ENCODE measurements at places on chromosomes 1 and 21.
A peak's percentile ranks its signal among the peaks of the same experiment; 100 is the strongest.

- no peak overlapping the region for H3K27ac ChIP-seq
- no peaks in the 10 kb centered on the region for H3K27me3 ChIP-seq
- H3K4me3 ChIP-seq: no peak overlapping the region
- H3K4me1 ChIP-seq: no peaks in the 10 kb centered on the region
- no peak for DNase-seq
These were observed 140.2 kb upstream of the DNAH14 start for GRCh38 chr1:224789311-224789710.

DNA sequence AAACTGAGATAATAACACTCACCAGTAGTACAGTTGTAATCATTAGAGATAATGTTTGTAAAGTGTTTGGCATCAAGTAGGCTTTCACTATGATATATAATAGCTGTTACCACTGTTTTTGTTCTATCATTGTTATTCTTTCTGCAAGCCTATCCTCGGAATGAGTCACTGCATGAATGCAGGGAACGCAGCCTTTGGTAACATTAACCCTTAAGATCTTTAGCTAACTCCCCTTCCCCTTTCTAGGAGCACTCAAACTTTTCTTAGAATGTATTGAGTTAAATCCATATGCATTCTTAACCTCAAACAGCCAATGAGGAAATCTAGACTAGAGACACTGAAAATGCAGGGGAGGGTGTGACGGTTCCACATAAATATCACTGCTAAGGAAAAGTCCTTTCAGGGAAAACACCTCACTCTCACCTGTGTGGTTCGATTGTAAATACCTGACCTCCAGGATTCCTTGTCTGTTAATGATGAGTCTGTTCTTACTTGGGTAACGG, 467.3 kb downstream of the SETD4 start:
- no peak overlapping the region for H3K27ac ChIP-seq
- no peak overlapping the region for H3K4me3 ChIP-seq
- H3K4me1 ChIP-seq: no peaks in the 10 kb centered on the region
- H3K27me3 ChIP-seq: no peaks in the 10 kb centered on the region
- H3K36me3 ChIP-seq: no peaks in the 10 kb centered on the region
- no peak for DNase-seq

DNA sequence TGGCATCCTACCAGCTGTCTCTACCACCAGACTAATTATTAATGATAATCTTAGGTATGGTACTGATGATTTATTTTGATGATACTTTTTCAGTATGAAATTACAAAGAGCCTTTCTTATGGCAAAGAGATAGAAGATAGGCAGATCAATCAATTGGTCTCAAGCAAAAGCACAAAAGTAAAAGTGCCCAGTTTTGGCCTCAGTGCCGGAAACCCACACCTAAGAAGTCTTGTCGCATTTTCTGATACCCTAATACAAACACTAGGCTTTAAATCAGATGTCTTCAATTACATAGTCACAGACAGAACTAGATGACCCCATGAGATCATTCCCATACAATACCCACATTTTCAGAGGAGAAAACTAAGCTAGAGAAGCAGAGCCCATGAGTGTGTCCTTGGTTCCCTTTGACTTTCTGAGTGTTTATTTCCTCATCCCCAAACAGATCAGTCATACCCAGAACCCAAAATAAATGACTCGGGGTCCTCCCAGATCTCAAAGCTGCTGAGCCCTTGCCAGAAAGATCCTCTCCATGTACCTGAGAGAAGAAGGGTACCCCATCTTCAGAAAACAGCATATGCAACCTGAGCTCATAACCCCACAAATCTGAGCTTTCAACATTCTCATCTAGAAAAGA, 7.7 kb downstream of the ITPKB start:
- peaks cover 69% of the 10 kb centered on the region for H3K4me1 ChIP-seq
- no peak for DNase-seq
- peak overlapping the region; percentile 60 for H3K27ac ChIP-seq
- H3K27me3 ChIP-seq: no peaks in the 10 kb centered on the region
- H3K36me3 ChIP-seq: peaks cover 72% of the 10 kb centered on the region

DNA sequence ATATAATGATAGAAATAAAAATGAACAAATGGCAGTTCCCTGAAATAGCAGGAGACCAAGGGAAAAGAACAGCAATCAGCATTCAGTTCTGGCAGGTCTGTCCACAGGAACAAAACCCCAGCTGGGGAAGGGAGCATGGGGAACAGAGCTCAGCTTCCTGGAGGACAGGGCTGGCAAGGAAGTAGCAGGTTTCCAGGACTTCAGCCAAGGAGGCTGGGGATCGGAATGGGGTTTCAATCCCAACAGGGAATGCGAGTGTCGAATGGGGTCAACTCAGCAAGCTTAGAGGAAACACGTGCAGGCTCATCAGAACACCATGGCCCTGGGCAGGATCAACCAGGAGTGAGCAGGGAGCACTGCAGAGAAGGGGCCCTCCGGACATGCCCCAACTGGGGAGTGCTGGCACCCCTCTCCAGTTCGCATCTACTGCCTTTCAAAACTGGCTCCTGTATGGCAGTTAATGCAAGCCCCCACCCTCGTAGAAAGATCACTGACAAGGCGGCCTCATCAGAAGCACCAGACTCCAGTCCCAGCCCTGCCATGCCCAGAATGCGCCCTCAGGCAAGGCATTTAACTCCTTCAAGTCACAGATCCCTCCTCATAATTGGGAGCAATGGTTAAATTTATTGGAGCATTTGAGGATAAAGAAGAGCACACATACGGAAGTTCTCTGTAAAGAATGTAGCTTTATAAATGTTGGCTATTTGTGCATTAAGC, 72.4 kb downstream of the SEC16B start:
- H3K27me3 ChIP-seq: no peaks in the 10 kb centered on the region
- no peak overlapping the region for H3K4me3 ChIP-seq
- H3K36me3 ChIP-seq: no peaks in the 10 kb centered on the region
- H3K27ac ChIP-seq: no peak overlapping the region

DNA sequence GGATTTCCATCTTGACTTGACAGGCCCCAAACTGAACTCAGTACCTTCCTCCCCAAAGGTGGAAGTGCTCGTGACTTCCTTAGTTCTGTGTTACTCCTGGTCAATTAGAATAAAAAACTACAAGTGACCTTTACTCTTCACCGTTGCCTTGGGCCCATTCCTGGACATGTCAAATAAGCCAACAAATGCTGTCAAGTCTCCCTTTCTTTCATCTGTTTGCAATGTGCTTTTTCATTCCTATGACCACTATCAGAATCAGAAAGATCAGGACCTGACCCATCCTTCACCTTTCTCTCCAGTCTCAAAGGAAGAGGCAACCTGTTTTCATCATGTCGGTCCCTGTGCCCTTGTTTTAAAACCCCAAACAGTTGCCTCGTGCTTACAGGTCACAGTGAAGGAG, 4.9 kb upstream of the KCNJ10 start:
- no peak overlapping the region for H3K27ac ChIP-seq
- H3K4me1 ChIP-seq: peaks cover 10% of the 10 kb centered on the region
- DNase-seq: no peak
